ENCODE measurements at places on chromosomes 5 and 9.
A peak's percentile ranks its signal among the peaks of the same experiment; 100 is the strongest.

- no peak for DNase-seq
Measured at GRCh38 chr5:145008876-145009530, 826.1 kb downstream of the PRELID2 start.

- peak; percentile 66 for DNase-seq
Measured at GRCh38 chr5:127892467-127893207, 189.4 kb downstream of the CCDC192 start.

GRCh38 chr5:138033386-138033808 lies 518 bp upstream of the FAM13B start:
- DNase-seq, result no peak

- DNase-seq, result no peak
Measured at GRCh38 chr5:173069671-173070070, 13.5 kb downstream of the CREBRF start.

- no peak for DNase-seq
Measured at GRCh38 chr5:21391506-21391905, 1403.5 kb upstream of the CDH18 start.

- no peak for DNase-seq
Measured at GRCh38 chr5:86542532-86542931, 75.2 kb upstream of the COX7C start.

- DNase-seq, result peak; percentile 6
Measured at GRCh38 chr5:129003232-129003631, 37.9 kb downstream of the SLC27A6 start.

GRCh38 chr9:35718721-35719511 lies 13.1 kb downstream of the TLN1 start:
- no peak for DNase-seq

DNA sequence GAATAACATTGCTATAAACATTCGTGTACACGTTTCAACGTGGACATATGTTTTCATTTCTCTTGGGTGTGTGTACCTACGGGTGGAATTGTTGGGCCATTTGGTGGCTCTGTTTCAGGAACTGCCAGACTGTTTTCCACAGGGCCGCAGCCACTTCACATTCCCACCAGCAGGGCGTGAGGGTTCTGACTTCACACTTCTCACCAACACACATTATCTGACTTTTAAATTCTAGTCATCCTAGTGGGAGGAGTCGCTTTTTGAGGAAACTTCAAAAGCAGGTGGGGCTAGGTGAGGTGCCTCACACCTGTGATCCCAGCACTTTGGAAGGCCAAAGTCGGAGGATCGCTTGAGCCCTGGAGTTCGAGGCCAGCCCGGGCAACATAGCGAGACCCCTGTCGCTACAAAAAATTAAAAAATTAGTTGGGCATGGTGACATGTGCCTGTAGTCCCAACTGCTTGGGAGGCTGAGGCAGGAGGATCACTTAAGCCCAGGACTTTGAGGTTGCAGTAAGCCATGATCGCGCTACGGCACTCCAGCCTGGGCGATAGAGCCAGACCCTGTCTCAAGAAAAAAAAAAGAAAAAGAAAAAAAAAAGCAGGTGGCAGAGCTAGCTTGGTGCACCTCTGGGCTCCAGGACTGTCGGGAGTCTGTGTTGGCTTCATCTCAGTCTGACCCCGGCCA lies 28.5 kb downstream of the TSPAN17 start:
- peak; percentile 54 for DNase-seq

GRCh38 chr5:74693191-74693590 lies 8.2 kb downstream of the HEXB start:
- peak; percentile 13 for DNase-seq

DNA sequence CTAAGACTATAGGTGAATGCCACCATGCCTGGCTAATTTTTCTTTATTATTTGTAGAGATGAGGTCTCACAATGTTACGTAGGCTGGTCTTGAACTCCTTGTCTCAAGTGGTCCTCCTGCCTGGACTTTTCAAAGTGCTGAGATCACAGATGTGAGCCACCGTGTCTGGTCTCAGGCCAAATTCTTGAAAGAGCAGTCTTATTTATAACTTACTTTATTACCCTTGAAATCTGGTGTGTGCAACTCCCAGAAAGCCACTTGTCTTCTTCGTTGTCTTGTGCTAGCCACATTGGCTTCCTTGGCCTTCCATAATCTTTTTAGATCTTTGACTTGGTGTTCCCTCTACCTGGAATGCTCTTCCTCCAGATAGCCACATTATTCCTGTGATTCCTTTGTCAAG lies 50.1 kb downstream of the CTNNA1 start:
- DNase-seq, result no peak

- DNase-seq, result no peak
Measured at GRCh38 chr9:135116881-135117280, 29.4 kb downstream of the OLFM1 start.

DNA sequence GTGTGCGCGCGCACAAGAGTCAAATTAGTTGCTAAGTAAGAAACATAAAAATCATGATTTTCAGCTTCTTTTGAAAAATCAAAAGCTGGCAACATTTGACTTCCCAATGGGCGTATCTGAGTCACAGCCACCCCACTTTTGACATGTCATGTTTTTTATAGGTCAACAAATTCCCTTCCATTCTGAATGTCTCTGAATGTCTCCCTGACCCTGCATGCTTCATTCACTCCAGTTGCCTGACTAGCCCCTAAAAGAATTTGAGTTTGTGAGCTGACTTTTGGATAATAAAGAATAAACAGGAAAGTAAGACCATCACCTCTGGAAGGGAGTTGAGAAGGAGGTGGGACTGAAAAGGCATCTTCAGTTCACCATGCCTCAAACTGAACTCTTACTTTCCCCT lies 20.2 kb upstream of the GLIS3 start:
- no peak for DNase-seq

- DNase-seq, result peak; percentile 49
Measured at GRCh38 chr9:4258320-4259090, 41.4 kb downstream of the GLIS3 start.

DNA sequence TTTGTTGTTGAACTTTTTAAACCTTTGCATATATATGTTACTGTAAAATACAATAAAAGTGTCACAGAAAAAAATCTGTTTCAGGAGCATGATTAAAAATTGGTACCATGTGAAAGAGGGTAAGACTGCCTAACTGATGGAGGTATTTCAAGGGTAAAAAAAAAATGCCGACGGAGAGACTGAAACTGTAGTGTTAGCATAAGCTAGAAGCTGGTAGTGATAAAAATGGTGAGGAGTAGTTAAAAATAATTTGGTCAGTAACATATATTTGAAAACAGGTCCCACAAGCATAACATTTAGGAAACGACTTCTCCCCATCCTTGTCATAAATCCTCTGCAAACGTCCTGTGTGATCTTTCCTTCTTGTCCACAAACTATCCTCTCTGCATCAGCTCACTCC lies 64.7 kb downstream of the MEF2C start:
- DNase-seq, result no peak

DNA sequence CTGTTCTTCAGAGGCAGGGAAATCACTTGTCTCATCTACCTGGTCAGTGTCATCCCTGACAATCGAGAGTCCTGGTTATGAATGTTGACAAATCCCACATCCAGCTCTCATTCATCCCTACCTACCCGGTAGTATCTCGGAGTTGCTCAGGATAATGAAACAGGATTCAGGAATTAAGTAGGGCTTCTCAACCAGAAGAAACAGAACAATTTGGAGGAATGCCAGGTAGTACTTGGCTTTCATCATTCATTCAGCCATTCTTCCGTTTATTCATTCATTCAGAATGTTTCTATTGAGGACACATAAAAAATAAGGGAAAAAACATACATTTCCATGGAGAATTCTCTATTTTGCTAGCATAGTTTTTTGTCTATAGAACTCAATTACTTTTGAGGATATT lies 195.0 kb downstream of the ARHGEF28 start:
- peak; percentile 84 for DNase-seq

GRCh38 chr5:56549096-56549886 lies 266.1 kb upstream of the MAP3K1 start:
- DNase-seq, result peak; percentile 36

DNA sequence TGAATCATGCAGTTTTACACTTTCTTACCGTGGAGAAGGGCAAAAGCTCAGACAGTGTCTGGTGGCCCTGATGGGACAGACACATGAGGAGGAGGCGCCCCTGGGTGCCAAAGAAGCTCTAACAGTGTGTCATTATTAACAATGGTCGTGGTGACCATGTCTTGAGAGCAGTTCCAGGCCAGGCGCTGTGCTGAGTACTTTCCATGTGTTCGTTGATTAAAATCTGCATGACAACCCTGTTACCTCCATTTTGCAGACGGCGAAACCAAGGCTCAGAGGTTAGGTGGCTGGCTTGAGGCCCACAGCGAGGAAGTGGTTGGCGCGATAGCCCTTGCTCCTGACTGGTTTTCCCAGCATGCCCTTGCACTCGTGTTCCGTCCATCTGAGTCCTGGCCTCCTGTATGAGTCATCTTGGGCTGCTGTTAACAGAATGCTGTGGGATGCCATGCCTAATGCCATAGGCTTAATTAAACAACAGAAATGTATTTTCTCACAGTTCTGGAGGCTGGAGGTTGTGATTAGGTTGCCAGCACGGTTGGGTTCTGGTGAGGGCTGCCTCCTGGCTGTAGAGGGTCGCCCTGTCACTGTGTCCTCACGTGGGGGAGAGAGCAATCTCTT lies 92.0 kb downstream of the AMBP start:
- peak; percentile 11 for DNase-seq

DNA sequence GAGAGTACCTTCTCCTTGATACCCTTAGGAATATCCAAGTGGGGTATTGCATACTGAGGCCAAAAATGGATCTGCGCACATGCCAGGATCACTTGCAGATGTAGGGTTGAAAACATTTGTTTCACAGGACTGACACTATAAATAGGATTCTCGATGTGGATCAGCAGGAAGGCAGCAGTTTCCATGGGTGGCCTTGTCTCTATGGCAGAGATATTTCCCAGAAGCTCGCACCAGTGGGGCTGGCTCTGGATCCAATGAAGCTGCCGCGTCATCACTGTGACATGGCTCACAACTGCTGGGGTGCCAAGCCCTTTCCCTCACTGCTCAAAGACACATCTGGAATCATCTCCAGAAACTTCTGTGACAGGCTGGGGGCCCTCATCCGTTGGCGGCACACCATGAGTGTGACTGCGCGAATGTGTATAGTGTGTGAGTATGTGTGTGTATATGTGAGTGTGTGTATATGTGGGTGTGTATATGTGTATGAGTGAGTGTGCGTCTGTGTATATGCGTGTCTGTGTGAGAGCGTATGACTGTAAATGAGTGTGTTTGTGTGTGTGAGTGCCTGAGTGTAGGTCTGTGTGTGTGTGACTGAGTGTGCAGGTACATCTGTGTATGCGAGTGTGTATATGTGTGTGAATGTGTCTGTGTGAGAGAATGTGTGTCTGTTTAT lies 182.5 kb downstream of the GAS1 start:
- no peak for DNase-seq

DNA sequence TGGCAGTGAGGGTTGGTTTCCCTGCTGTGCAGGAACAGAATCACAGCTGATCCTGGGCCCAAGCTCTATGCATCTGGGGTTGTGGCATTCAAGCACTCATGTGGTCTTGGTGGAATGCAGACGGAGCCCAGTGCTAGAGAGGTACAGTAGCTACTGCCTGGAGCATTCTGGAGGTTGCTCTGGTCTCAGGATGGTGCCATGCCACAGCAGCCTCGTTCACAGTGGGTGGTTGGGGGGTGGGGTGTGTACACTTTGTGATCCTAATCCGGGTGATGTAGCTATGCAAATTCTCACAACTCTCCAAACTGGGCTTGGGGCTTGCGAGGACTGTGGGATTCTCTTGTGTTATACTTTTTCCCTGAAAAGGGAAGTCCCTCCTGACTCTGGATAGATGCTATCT lies 45.2 kb downstream of the FGD3 start:
- no peak for DNase-seq

GRCh38 chr5:54309691-54310432 lies 511 bp downstream of the ARL15 start:
- DNase-seq, result peak; percentile 56

DNA sequence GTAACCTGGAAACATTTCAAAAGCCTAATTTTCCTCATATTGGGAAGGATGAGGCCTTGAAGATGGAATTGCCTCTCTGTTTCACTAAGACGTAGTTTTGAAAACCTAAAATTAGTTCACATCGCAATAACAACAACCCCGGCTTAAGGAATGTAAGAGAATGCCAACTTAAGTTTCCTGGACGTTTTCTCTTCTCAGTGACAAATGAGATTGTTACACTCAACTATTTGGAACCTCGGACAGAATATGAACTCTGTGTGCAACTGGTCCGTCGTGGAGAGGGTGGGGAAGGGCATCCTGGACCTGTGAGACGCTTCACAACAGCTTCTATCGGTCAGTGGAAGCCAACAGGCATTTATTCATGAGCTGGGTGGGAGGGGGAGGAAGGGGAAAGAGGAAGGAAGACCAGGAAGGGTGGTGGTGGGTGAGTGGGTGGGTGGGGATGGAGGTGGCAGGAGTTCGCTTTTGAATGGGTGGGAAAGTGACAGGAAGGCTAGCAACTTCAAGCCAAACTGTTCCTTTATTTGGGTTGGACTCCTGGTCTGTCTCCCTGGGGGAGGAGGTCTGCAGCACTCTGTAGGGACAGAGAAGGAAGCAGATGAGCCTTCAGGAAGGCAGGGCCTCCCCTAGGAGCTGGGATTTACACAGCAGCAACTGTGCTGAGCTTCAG lies 83.4 kb downstream of the TEK start:
- no peak for DNase-seq

GRCh38 chr5:157732596-157733262 lies 1.5 kb downstream of the THG1L start:
- DNase-seq, result no peak

- DNase-seq, result no peak
Measured at GRCh38 chr5:1184481-1184880, 16.9 kb upstream of the SLC6A19 start.

- peak; percentile 29 for DNase-seq
Measured at GRCh38 chr5:150627731-150628545, 12.5 kb upstream of the SYNPO start.

DNA sequence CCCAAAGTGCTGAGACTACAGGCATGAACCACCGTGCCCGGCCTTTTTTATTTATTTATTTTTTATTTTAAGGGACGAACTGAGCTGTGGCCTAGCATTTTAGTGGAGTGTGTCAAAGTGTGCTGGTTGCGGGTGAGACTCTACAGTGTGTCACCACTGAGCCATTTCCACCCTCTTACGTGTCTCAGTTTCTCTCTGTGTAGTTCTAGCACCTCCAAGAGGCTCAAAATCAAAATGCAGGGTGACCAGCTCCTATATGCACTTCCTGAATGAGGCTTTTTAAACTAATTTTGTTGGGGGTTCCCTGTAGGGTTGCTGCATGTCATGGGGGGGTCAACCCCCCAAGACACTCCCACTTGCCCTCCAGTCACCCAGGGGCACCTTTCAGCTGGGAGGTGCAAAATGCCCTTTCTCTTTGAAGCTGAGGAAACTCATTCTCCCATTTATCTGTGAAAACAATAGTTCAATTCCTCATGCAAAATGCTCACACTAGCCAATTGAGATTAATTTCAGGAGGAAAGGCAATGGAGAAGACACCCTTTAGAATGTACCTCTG lies 69.3 kb downstream of the COL15A1 start:
- DNase-seq, result no peak

GRCh38 chr9:136881691-136882108 lies 4.6 kb upstream of the TRAF2 start:
- DNase-seq, result peak; percentile 42

- no peak for DNase-seq
Measured at GRCh38 chr9:24881361-24881760, 335.7 kb upstream of the IZUMO3 start.

All from kidney tubule cell (primary cell).